Activated T-helper 17 cell treated with anti-CD3 and anti-CD28 coated beads, Interleukin-2, amount 50 U/mL, for 72 hours (primary cell): ENCODE measurements at places on chromosomes 1 and 21.

GRCh38 chr1:208298593-208299269, 54.5 kb upstream of the PLXNA2 start:
- no peak for ATAC-seq

- peak; percentile 73 for ATAC-seq
Observed at GRCh38 chr1:221994274-221994698, 252.4 kb upstream of the DUSP10 start.

DNA sequence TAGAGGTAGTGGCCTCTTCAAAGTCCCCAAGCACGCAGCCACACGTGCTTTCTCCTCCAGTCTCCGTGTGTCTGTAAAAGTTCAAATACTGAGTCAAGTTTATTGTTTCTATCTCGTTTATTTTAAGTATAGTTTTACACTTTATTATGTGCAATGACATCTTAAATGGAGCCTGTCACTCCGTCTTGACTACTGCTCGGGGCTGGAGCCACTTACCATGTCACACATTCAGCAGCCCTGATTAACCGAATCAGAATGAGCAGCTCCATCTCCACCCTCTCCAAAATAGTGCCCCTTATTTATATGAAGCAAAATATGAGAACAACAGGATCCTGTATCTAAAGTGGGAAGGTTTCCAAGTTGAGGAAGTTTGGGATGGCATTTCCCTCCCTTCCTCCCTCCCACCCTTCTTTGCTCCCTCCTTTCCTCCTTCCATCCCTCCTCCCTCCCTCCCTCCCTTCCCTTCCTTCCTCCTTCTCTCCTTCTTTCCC, 201.0 kb downstream of the PBX1 start:
- ATAC-seq, result no peak

DNA sequence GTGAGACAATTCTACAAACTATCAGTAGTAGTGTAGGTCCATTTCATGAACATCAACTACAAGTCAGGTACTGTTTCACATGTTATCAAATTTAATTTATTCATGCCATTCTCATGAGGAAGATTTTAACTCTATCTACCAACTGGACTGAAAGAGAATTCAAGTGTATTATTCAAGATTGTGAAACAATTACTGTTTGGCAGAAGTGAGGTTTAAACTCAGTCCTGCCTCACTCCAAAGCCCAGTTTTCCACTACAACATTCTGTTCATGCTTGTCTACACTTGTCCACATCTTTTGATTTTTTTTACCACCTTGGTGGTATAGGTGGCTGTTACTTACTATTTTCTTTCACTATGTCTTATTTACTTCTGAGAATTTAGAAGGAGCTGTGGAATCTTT, 272.9 kb downstream of the TGFB2 start:
- no peak for ATAC-seq

DNA sequence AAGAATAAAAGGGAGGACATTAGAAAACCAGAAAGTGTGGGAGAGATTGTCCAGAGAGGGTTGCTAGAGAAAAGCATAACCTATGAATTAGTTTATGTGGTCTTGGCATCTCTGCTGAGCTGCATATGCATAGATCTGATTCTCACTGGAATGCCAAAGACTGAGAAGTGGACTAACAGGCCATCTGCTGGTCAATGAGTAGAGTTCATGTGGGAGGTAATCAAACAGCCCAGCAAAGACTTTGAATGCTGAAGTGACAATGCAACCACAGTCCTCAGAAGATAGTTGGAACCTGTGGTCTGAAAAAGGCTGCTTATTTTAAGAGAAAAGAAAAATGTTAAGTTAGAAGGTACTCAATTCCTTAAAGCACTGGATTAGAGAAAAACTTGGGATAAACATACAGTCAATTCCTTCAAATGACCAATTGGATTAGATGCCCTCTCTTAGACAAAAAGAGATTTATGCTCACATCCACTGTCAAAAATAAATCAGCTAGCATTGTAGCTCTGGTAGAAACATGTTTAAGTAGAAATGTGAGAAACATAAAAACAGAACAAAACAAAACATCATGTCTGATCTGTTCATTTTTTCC, 382.8 kb downstream of the AMY1C start:
- ATAC-seq, result no peak
